ENCODE measurements at places on chromosomes 5 and 9.

- no peak for DNase-seq
Measured at GRCh38 chr9:133545494-133546286, 11.2 kb downstream of the ADAMTSL2 start.

GRCh38 chr5:74613283-74613682, 27.2 kb downstream of the ENC1 start:
- no peak for DNase-seq

DNA sequence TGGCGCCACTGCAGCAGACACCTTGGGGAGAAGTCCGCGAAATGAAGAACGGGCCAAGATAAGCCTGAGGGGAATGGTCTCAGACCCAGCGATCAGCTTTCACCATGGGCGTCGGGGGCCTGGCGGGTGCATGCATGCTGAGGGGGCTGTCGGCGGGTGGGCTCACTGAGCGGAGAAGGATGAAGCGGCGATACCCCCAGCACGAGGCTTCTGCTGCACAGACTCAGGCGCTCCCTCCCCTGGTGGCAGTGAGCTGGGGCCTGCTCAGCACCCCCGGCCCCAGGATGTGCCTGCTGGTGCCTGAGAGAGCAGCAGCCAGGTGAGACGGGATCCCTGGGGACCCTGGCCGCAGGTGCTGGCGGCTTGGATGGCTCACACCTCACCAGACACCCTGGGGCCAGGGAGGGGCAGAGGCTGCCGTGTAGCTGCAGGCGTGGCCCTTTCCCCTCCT, 31.2 kb downstream of the CEP72 start:
- no peak for DNase-seq

DNA sequence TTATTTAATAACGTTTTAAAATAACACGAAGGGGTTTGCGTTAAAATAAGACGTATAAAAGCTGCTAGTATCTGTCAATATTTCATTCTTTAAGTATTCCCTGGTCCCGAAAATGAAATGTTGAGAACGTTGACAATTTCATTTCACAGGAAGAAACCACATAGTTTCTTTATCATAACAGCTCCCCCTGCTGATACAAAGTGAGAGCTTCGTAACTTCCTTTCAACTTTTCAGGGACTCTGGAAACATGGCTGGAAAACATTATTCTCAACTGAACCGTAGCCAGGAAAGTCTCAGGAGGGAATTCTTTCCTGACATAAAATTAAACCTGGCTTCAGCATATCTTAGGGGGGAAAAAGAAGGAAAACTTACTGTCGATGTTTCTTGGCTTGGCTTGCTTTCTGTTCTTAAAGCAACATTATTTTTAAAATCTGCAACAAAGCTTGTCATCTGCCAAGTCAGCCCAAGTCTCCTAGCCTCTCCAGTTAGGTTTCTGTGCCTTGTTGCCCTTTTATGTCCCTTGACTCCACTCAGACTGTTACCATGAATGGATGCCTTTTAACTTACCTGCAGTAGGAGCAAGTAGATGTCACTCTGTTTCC, 122.9 kb upstream of the DAB2 start:
- DNase-seq, result no peak

DNA sequence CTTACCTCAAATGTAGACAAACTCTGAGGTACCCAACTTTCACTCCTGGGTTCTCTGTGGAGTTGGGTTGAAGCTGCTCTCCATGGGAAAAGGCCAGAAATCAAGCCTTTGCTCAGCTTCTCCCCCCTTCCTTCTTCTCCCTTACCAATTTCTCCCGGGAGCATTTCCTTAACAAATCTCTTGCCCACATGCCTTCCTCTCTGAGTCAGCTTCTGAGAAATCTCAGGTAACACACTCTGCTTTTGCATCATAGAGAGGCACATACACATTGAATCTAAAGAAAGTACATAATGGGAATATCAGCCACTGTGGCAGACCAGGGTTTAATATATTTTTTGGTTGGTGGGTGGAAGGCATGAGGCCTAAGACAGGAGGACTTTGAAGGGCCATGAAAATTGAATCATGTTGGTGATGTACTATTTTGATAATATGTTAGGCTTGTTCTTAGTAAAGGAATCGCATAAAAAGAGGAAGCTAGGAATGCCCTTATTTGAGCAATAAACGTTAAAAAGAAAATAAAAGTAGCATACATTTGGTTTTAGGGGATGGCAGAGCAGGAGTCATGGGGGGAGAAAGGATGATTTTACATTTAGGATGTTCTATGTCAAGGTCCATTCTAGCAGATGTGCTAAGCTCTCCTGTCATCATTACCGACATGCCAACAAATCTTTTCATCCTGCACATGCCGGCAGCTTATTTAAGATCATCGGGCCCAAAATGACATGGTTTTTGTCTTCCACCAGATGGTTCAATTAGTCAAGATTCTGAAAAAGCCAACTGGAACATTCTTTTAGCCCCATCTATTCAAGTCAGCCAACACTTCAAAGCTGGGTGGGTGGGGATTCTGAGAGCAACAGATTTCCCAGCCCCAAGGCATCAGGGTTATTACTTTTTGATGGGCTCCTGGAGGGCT, 199.5 kb upstream of the CLINT1 start:
- no peak for DNase-seq

DNA sequence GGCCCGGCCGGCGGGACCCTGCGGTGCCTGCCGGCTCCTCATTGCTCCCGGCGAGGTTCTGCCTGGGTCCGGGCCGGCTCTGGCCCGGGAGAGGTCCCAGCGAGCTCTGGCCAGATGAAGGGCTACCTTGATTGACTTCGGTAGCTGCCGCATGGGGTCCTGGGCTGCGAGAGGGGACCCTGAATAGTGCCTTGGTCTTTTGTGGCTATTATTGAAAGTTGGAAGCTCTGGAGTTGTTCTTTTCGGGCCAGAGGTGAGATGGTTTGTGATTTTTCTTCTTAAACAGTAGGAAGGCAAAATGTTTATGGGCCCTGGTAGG, 635 bp downstream of the NAA35 start:
- DNase-seq, result no peak

DNA sequence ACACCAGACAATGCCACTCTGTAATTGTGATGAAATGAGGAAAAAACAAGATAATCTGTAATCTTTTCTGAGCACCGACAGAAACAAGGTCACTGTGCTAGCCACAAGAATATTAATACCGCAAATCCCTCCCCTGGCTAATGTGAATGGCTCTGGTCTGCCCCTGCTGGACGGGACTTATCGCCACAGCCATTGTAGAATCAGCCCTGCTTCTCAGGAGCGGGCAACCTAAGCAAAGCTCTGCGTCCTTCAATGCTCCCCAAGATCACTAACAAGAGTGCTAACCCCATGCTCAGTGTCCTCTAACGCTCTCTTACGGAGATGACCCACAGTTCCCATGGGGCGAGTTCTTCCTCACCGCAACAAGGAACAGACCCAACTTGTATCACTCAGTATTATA, 42.7 kb downstream of the OR2V1 start:
- DNase-seq, result no peak

DNA sequence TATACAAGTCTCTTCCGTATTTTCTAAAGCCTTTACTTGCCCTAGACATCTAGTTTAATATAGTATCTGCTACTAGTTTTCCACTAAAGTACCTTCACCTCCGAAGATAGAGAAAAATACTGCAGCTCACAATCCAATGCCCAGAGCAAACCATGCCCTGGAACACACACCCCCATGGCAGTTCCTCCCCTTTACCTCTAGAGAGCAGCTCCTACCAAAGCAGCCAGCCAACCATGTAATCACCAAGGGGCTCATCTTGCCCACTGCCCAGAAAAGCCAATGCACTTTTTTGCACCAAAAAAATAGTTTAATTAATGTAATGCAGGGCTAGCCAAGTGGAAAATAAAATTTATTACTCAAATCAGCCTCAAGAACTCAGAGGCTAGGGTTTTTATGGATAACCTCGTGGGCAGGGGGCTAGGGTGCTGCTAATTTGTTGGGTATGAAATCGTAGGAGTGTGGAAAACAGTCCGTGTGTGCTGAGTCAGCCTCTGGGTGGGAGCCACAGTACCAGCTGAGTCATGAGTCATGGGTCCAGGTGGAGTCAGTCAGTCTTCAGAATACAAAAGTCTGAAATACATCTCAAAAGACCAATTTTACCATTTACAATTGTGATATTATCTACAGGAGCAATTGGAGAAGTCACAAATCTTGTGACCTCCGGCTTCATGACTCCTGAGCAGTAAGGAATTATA, 120.1 kb upstream of the ACO1 start:
- DNase-seq, result no peak

GRCh38 chr5:407051-407450, 35.9 kb upstream of the EXOC3 start:
- no peak for DNase-seq

DNA sequence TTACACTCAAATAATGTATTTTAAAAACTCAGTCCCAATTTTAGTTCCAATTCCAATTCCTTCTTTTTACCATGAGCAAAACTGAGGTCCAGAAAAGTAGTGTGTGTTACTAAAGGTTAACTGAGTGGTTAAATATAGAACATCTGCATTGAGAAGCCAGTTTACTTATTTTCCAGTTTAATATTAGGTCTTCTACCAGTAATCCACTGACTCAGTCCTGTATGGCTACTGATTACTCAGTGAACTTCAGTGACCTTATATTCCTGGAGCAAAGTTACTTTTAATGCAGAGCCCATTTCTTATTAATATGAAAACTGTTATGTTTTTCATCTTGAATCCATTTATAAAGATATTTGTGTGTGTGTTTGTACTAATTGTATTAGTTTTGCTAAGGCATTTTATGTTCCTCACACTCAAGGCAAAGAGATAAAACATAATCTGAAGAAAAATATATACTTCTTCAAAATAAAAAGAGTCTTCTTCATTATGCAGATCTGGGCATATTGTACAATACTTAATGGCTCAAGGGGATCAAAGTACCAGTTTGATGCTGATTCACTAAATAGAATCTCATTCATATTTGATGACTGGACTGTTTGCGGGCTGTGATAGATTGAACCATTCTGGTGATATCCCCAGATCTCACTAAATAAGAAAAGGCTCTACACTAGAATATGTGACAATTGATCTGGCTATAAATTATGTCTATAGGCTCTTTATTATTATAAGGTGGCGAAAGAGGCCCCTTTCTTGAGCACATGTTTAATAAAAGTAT, 60.8 kb downstream of the DMXL1 start:
- no peak for DNase-seq

- DNase-seq, result no peak
Measured at GRCh38 chr9:107875571-107875980, 386.0 kb upstream of the KLF4 start.

- DNase-seq, result no peak
Measured at GRCh38 chr9:96073531-96074480, 198.3 kb downstream of the ERCC6L2 start.

DNA sequence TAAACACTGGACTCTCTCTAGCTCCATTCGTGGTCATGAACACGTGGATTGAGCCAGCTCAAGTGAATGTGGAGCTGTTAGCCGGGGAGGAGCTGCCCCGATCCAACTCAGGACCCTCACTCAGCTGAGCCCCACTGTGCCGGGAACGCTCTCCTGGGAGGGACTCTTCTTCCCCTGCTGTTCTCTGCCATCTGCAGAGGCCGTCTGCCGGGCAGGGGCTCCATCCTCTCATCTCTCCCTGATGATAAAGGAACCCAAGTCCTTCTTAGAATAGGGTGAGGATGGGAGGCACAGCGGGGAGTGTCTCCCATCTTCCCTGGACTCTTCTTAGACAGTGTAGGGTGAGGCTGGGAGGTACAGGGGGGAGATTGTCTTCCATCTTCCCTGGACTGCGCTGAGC, 120.5 kb upstream of the IRX4 start:
- DNase-seq, result no peak

DNA sequence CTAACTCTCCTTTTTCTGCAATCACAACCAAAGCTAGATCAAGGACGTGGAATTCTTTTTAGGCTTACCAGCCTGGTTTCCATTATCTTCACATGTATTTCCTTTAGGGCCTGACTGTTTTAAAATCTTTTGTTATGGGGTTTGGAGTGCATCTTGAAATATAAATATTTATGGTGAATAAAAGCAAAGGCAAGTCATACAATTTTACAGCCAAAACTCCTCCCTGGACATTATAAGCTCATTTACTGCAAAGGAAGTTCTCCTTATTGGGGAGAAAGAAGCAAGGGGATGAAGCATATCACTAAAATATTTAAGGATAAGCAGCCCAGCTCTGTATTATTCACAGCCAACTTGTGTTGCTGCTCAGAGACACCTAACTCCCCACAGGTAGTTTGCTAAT, 132.2 kb upstream of the TARS1 start:
- DNase-seq, result no peak

DNA sequence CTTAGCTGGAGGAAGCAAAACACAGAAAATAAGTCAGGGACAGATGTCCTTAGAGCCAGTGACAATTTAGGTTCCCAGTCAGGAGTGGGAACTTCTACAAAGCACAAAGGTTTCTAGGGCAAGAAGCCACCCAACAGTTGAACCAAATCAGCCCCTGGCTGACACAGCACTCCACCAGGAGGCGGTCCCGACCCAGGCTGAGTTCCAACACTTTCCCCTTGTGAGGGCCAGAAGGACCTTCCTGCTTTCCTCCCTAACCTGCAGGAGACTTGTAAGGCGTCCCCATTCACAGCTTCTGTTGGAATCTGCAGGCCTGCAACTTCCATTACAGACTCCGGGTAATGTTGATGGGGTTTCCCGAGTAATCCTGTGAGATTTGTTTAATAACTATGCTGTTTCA, 416.4 kb upstream of the IRX1 start:
- no peak for DNase-seq

DNA sequence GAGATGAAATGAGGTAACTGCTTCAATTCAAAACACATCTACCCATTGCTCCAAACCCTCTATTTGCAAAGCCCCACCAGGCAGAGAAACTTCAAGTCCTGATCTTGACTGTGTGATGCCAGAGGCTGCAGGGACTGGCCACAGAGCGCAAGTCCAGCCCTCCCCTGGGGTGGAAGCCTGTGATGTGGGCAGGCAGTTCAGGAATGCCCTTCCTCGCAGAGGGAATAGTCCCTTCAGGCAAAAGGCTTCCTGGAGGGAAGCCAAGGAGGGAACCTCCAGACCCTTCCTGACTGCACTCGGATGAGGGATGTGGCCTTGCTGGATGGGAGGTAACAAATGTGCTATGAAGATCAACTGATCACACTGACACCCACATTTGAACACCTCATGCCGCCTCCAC, 131.2 kb downstream of the SLIT3 start:
- DNase-seq, result no peak

DNA sequence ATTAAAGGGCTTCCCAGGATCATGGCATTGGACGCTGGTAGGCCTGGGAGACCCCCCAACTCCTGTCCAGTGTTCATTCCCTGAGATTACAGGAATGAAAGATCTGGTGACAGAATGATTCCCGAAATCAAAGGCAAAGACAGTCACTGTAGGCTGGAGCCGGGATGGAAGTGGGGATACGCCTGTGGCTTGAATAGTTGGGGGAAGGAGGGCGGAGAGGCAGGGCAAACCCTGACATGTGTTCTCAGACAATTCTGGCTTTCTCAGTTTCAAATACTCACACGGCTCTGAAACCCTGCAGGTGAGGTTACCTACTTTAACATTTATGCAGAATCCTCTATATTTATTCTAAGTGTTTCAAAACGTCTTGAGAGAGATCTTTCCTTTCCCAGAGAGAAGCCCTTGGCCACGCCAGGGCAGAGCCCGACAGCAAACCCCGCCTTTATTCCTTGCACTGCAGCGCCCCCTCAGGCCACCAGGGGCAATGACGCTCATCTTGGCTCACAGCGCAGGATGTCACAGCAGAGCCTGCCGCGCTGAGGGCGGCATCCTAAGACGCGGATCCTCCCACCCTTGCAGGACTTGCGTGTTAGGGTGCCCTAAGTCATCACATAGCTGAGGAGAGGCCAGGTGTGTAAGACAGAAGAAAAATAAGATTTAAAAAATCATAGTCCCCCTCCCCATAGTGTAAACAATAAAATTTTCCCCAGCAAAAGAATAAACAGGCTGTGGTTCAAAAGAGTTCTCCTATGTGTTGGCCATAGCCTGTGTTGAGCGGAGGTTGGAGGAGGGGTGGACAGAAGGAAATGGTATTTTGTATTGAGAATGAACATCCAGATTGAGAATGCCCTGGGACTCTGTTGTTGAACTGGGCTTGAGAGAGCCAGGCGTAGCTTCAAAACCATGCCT, 284.5 kb downstream of the NTRK2 start:
- DNase-seq, result peak; percentile 88
